Right hindlimb (tissue), 1 donor: ENCODE measurements at places on chromosomes 3 and 15.

GRCh38 chr3:186772281-186772694, 11.1 kb upstream of the EIF4A2 start:
- DNase-seq: no peak

GRCh38 chr3:179687967-179688535, 35.2 kb downstream of the USP13 start:
- no peak for DNase-seq

DNA sequence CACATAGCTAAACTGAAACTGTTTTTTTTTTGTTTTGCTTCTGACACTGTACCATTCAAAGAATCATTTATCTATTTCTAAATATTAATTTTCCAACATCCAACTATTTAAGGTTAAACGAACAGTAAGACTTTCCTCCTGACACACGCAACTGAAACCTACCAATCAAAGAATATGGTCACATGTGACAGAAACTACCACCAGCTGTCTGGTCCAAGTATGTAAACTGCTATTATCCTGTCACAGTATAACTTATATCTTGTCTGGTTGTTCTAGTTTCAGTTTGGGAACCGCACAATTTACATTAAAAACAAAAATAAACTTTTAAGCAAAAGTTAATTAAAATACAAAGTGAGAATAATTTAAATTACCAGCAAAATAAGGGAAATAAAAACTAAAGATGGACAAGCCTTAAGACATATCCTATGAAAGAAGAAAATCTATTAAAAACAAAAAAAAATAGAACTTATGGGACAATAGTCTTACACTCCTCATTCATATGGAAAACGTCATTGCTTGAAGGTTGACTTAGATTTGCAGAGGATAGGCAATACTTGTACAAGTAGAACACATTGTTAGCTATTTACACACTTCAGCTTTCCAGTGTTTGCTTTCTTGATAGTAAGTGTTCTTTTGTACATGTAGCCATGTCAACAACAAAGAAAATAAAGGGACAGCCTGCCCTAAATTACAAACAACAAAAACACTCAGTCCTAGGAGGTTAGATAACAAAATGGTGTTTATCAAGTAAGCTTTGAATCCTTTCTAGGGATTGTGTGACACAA, 26.8 kb upstream of the CHRM5 start:
- DNase-seq: no peak

DNA sequence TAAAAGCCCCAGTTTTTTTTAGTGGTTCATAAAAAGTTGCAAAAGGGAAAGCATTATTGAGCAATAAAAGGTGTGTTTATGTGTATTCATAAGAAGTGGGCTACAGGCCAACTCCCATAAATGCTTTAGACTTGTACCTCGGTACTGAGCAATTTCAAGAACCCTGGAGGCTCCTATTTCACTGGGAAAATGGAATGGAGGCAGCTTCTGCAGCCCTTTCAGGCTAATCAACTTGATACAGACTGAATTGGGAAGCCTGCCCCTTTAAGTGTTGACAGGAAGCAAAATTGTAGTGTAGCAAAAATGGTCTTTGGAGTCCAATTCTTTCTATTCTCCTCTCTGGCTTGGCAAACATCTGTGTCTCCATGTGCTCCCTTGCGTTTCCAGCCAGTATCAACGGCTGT, 118.8 kb downstream of the ECT2 start:
- peak; percentile 37 for DNase-seq

DNA sequence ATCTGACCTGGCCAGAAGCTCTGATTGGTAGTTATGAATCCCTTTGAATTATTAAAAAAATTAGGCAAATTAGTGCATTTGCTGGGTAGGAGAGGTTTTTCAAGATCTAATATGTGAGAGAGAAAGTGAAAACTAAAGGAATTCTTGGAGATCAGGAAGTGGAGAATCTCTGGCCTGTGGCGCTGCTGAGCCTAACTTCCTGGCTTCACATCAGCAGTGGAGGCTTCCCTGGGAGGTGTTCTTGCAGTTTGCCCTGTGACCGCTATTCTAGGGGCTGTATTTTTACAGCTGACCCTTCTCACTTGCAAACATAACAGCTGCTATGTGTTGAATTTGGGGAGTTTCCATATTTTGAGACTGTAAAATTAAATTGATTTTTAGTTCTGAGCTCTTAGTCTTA, 166.4 kb downstream of the ATG7 start:
- DNase-seq: peak; percentile 41

DNA sequence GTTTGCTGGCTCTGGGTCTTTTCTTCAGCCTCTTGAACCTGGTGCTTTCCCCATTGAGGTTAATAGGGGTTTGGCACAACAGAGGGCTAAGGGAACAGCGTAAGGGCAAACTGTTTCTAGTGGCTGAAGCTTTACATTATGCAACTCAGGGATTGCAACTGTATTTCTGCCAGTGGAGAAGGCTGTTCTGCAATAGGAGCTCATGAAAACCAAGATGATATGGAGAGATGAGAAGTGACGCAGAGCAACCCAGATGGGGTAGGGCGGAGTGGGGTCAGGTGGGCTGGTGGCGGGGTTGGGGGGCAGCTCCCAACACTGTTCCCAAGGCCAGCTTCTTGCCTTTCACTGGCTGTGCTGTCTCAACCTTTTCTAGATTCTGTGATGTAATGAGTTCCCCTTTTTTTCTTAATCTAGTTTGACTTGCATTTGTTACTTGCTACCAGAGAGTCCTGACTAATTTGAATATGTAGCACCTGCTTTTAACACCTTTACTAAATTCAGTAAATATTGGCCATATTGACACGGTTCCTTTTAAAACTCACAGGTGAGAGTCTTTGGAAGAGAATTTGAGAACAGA, 7.2 kb downstream of the GXYLT2 start:
- no peak for DNase-seq

DNA sequence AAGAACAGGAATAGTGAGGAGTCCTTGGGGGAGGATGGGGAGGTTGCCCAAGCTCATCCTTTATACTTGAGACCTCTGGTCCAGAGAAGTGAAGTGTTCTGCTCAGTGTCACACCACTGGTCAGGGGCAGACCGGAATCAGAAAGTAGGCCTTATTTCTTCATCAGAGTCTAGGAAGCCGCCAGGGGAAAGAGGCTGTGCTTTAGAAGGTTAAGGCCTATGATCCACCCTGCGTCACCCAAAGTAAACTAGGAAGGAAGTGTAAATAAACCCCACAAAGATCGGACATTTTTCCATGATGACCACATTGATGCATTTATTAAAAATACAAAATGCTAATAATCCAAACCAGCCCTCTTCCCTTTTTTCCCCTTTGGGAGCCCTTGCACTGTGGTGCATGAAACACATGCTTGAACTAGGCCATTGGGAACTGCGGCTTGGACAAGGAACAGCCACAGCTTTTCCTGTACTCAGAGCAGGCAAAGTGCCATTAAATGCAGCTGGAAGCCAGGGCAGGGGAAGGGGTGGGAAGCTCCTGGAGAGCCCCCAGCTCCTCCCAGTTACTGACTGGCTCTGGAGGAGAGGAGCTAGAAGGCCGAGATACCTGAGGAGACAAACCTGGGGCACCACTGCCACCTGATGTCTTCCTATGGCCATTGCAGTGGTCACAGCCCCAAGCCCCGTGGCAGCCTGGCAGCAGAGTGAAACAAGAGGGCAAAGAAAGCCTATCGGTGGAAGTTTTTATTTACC, 37.0 kb downstream of the CDC25A start:
- peak; percentile 91 for DNase-seq

DNA sequence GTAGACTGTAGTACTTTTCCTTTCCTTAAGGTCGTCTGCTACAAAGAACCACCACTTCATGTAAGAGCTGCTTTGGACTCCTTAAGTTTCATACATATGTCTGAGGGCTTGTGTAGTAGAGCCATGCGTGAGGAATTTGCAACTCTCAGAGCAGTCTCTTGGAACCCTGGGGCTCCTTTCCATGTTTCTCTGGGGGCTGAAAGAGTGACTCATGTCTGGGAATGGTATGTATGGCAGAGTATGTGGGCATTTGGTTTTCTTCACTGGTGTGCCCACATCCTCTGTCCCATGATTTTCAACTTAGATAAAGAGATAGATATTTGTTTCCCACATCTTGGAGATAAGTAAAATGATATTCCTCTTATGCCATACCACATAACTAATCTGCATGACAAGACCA, 20.6 kb upstream of the RBM5 start:
- no peak for DNase-seq
